Uterus (tissue), 4 donors: ENCODE measurements at places on chromosomes 7 and 10. TPM values are rescaled to one million over a fixed set of nuclear protein-coding genes. Genes with fewer than 3 reads are reported as not detected.

DNA sequence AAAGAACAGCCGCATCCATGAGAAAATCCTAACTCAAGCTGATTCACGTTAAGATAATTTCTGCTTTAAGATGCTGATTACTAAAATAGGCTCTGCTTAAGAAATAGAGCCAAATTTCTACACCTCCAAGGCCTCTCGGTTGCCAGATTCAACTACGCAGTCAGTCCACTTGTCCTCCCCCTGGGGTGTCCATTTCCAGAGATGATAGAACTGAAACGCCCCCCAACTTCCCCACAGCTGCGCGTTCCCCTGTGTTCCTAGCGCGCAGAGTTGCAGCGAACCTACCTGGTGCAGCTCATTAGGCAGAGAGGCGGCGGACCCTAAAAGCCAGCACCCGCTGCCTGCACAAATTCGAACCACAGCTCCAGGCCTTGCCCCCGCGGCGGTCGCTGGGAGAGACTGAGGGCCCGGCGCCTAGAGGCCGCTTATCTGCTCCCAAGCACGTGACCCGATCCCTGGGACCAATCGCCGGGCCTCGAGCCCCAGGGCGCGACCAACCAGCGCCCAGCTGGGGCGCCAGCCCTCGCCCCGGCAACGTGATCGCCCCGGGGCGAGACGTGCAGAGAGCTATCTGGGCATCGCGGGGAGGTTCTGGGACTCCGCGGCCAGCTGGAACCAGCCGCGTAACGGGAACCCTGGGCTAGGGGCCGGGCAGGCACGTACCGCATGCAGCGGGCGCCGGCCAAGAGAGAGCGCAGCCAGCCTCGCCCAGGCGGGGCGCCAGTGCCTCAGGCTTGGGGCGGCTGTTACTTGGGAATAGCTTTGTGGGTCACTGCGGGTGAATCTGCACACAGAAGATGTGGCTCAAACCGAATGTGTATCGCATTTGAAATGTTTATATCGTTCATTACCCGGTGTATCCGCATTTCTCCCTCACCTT, at the start of gene PPP1R3C:
TSS of gene PPP1R3C (minus strand) at position 401 of the 880 bp plus-strand sequence. CDS start at position 299, 102 bp downstream.
- DNase-seq = peak; percentile 89

DNA sequence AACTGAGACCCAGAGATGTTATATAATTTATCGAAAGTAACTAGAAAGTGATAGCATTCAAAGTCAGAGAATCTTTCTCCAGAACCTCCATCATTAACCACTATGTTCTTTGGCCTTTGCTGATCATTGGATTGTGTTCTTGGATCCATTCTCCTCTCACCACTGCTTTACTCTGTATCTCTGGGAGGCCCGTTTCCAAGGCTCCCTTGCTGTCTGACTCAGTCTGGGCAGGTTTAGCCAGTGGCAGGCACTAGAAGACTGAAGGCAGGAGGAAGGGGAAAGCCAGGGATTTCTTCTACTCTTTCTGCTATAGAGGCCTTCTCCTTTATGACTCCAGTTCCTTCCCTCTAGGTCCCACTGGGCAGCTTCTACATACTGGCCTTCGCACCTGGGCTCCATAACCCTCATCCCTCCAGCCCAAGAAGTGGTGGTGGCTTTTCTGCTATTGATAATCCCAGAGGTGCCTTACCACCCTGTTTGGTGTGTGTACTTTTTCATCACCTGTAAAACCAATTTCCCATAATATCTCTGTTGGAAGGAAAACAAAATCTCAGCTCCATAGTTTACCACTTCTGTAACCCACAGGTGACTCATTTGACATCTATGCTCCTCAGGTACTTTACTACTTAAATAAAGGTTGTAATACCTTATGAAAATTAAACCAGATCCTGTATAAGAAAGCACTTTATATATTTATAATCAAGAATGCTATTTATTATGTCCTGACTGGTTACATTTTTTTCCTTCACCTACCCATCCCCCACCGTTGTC, 36.0 kb downstream of the BCAP29 start:
- DNase-seq = no peak

DNA sequence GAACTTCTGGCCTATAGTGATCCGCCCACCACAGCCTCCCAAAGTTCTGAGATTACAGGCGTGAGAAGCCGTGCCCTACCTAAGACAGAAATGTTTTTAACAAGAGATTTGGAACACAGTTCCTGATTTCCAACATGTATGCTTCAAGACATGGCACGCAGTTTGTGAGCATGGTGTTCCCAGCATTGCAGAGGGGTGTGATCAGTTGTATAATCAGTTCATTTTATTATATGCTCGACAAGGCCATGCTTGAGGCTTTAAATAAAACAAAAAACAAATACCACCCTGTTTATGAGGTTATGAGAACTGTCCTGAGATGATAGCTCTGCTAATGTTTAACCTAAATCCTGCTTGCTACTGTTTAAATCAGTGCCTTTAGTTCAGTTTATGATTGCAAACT, 60.2 kb downstream of the TASOR2 start:
- DNase-seq = no peak

DNA sequence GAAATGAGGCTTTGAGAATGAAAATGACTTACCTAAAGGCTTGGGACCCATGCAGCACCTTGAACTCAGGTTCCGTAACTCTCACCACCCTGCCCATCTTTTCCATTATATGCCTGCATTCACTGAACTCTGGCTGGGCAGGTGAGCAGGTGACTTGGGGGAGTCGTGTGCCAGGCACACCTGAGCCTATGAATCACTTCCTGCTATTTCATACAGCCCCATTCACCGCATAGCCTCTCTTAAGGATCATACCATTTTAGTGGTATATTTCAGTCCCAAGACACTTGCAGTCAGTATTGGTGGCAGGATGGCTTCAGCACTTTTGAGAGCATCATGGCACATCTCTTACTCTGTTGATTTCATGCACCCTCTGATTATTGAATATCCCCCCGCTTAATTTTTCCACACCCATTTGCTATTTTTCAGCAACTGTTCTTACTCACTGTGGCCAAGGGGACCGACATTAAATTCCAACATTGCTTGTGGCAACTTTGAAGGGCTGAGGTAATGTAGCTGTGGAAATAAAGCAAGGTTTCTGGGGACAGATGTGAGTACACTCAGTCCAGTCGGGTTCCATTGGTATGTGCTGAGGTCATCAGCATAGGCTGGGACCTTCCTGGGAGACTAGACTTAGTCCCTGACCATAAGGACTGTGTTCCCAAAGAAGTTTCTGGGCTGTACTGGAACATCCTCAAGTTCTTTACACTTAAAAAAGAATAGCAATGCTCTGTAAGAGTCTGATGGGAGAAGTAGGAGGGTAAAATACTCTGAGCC, 39.8 kb upstream of the ZNF438 start:
- no peak for DNase-seq

DNA sequence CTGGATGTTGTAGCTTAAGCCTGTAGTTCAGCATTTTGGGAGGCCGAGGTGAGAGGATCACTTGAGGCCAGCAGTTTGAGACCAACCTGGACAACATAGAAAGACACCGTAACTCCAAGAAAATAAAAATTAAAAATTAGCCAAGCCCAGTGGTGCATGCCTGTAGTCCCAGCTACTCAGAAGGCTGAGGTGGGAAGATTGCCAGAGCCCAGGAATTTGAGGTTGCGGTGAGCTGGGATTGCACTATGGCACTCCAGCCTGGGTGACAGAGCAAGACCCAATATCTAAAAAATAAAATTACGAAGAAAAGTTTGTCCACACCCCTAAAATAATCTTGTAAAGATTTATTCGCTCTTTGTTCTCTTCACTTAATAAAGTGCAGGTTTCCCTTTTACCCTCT, 951.0 kb downstream of the TYW1 start:
- no peak for DNase-seq

GRCh38 chr7:150964593-150965111, 13.5 kb downstream of the KCNH2 start:
- DNase-seq = no peak

- DNase-seq = no peak
These were observed 124.8 kb downstream of the PPP1R17 start for GRCh38 chr7:31811650-31812461.

DNA sequence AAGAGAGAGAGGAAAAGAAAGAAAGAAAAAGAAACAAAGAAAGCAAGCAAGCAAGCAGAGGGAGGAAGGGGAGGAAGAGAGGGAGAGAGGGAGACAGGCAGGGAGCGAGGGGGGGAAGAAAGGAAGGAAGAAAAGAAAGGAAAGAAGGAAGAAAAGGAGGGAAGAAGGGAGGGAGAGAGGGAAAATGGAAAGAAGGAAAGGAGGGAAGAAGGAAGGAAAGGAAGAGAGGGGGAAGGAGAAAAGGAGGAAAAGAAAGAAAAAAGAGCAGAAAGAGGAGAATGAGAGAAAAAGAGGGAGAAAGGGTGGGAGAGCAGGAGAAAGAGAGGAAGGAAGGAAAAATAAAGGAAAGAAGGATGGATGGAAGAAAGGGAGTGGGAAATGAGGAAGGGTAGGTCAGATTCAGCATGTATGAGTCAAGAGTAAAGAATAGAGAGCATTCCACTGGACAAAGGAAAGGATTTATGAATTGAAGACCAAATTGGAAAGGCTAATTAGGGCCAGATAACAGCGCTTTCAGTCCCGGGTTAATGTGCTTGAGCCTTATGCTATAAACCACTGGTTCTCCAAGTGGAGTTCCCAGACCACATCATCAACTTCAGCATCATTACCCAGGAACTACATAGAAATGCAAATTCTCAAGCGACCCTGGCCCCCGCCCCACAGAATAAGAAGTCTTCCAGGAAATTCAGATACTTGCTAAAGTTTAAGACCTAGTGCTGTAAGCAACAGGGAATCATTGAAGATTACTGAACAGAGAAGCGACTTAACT, 85.1 kb downstream of the C10orf90 start:
- no peak for DNase-seq

- no peak for DNase-seq
These were observed 77.0 kb downstream of the POU6F2 start for GRCh38 chr7:39054731-39055130.

GRCh38 chr7:17289074-17289645, 9.3 kb upstream of the AHR start:
- DNase-seq = no peak

GRCh38 chr7:145986248-145986874, 130.2 kb upstream of the CNTNAP2 start:
- no peak for DNase-seq

DNA sequence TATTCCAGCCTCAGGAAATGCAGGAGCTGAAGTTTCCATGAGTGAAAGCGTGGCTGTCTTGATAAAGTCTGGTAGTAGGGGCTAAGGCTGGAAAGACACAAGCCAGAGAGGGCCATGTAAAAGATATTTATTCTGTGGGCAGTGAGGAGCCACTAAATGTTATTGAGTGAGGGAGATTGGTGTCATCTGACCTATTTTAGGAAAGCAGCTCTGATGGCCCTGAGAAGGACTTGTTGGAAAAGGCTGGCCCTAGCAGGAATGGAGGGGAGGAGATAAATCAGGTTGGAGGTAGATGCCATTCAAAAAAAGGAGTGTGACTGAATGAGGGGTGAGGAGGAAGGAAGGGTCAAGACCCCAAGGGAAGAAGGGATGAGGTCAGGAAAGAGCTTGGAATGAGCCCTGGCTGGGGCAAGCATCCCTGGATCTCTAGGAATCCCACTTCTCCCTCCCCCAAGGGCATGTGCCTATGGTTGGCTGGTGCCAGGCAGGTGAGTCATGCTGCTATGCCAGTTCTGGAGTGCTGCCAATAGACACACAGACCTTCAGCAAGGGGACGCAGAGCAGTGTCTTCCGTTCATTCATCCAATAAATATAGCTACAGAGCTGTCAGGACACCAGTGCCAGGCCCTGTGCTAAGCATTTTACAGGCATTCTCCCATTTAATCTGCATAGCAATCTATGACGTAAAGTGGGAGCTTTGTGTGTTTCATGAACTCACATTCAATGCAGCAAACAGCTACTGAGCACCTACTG, 2.0 kb downstream of the ANKRD2 start:
- peak; percentile 46 for DNase-seq

- peak; percentile 52 for DNase-seq
These were observed 605 bp downstream of the SUFU start for GRCh38 chr10:102504179-102504975.

- DNase-seq = no peak
These were observed 201.8 kb downstream of the GLRX3 start for GRCh38 chr10:130337696-130338635.

GRCh38 chr7:44990109-44991023, 9.6 kb upstream of the CCM2 start:
- no peak for DNase-seq

GRCh38 chr7:122416336-122416735, 111.8 kb upstream of the FEZF1 start:
- DNase-seq = no peak

- no peak for DNase-seq
These were observed 31.3 kb downstream of the RNF216 start for GRCh38 chr7:5750031-5750653.

GRCh38 chr7:124497176-124497575, 268.4 kb downstream of the GPR37 start:
- no peak for DNase-seq

GRCh38 chr10:86163522-86164173, 202.9 kb downstream of the GRID1 start:
- no peak for DNase-seq

GRCh38 chr10:74079028-74079935, 71.3 kb downstream of the AP3M1 start:
- no peak for DNase-seq

GRCh38 chr10:6543431-6544005, 36.6 kb downstream of the PRKCQ start:
- DNase-seq = no peak

DNA sequence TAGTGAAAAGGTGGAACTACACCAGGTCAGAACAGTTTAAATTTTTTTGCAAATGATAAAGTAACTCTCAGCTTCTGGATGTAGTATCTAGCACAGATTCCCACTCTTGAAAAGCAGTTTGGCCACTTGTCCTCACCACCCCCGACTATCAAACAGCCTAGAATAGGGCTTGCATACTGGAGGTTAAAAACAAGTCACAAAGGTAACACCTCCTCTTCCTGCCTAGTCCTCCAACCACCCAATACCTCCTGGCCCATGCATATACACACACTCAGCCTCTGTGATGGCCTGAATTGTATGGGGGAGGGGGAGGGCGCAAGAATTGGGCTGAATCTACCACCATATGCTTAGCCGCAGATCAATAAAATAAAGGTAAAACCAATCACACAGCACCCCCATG, 5.7 kb downstream of the SKAP2 start:
- DNase-seq = no peak

The VSIR gene
- 47.1 TPM for total RNA-seq

The SLC12A9 gene
- total RNA-seq = 29.7 TPM

The FAM180A gene
- 6.3 TPM for total RNA-seq

The HGF gene
- total RNA-seq = 2.6 TPM

The ZYX gene
- total RNA-seq = 119 TPM

The CLCN1 gene
- 0.21 TPM for total RNA-seq

The SGMS1 gene
- 38.0 TPM for total RNA-seq

The SYT15 gene
- 3.0 TPM for total RNA-seq

The CARD11 gene
- total RNA-seq = not detected

The DLX5 gene
- total RNA-seq = 5.9 TPM

The RALA gene
- total RNA-seq = 22.3 TPM

The NEUROD6 gene
- not detected for total RNA-seq

The CHN2 gene
- 22.9 TPM for total RNA-seq

The FERD3L gene
- total RNA-seq = not detected

The ACHE gene
- 55.9 TPM for total RNA-seq

The GATA3 gene
- total RNA-seq = 0.28 TPM

The SFRP4 gene
- 17.4 TPM for total RNA-seq

The GPR37 gene
- total RNA-seq = 11.0 TPM

The REEP3 gene
- total RNA-seq = 66.5 TPM

The LEP gene
- not detected for total RNA-seq
